Posterior vena cava (tissue), 2 donors: ENCODE measurements at places on chromosomes 2 and 18. TPM values are rescaled to one million over a fixed set of nuclear protein-coding genes. Genes with fewer than 3 reads are reported as not detected.

The NMS gene
- not detected for total RNA-seq

The HOXD11 gene
- 0.32 TPM for total RNA-seq

The NETO1 gene
- total RNA-seq, result 0.56 TPM

The CXCR1 gene
- total RNA-seq, result 2.5 TPM

The UPP2 gene
- total RNA-seq, result not detected

The CYS1 gene
- 9.1 TPM for total RNA-seq

The OLA1 gene
- 63.9 TPM for total RNA-seq

The SCN2A gene
- total RNA-seq, result 0.62 TPM

The KLHL30 gene
- 9.6 TPM for total RNA-seq

The AGPS gene
- 32.8 TPM for total RNA-seq

The HOXD3 gene
- 9.0 TPM for total RNA-seq

The RAMP1 gene
- total RNA-seq, result 114 TPM

The CPLX4 gene
- total RNA-seq, result not detected

The DSC3 gene
- 0.43 TPM for total RNA-seq

The FEV gene
- not detected for total RNA-seq

The MXD1 gene
- total RNA-seq, result 20.7 TPM

The MALL gene
- total RNA-seq, result 38.8 TPM

The TLX2 gene
- total RNA-seq, result not detected

The ALPG gene
- not detected for total RNA-seq

The UGT1A1 gene
- not detected for total RNA-seq

The PROKR1 gene
- not detected for total RNA-seq

The TUBA4B gene
- not detected for total RNA-seq

The LYPD6B gene
- total RNA-seq, result not detected

The REG1A gene
- total RNA-seq, result not detected

The TBC1D8 gene
- 13.9 TPM for total RNA-seq

The EML4 gene
- total RNA-seq, result 33.9 TPM

The OTOF gene
- total RNA-seq, result 0.29 TPM

The HOXD4 gene
- 9.9 TPM for total RNA-seq

The CNNM3 gene
- total RNA-seq, result 8.0 TPM

The CTLA4 gene
- total RNA-seq, result not detected

The RAX gene
- total RNA-seq, result not detected

The ASAP2 gene
- total RNA-seq, result 28.1 TPM

The COL6A3 gene
- 485 TPM for total RNA-seq

The TRPM8 gene
- total RNA-seq, result not detected

The RFTN2 gene
- 11.4 TPM for total RNA-seq
